Esophagus muscularis mucosa (tissue), 4 donors: ENCODE measurements at places on chromosomes 1 and 21. TPM values are rescaled to one million over a fixed set of nuclear protein-coding genes. Genes with fewer than 3 reads are reported as not detected.
A peak's percentile ranks its signal among the peaks of the same experiment; 100 is the strongest.

GRCh38 chr21:42112238-42112637 is 41.1 kb downstream of the UMODL1 start:
- H3K27ac ChIP-seq = no peak overlapping the region
- H3K36me3 ChIP-seq = no peaks in the 10 kb centered on the region
- H3K4me3 ChIP-seq = no peak overlapping the region

DNA sequence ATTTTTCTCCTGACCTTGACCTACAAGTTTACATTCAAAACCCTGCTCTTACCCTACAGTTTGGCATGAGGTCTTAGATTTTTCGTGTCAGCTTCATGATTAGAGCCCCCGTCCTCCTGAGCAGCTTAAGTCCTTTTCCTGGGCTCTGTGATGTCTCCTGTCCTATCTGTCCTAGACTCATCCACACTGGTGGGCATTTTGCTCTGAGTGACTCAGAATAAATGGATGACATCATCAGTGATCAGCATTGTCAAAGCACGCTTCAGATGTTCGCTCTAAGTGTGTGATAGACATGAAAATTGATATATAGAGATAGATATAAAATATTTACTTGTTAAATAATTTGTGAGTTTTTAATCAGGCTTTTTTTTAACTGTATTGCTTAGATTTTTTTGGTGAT is 21.8 kb downstream of the RGS13 start:
- no peak overlapping the region for H3K27ac ChIP-seq
- H3K36me3 ChIP-seq = no peaks in the 10 kb centered on the region
- H3K4me1 ChIP-seq = no peaks in the 10 kb centered on the region
- H3K27me3 ChIP-seq = no peaks in the 10 kb centered on the region

DNA sequence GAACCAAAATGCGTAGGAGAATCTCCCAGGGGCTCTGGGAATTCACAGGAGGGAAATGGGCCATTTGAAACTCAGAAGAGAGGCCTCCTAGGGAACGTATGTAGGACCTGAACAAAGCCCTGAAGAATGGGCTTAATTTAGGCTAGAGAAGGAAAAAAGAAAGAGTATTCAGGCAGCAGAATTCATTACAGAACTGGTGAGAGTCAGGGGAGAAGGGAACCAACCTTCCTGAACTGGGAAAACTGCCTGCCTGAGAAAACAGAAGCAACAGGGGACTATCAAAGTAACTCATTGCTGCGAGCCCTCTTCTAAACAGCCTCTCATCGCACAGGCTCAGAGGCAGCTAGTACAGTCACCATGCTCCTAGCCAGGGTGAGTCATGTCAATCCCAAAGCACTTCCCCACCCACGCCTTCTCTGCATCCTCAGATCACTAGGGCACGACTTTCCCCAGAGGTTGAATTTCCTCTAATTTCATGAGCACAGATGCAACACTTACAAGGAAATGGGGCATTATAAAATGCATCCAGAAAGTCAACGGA is 98.1 kb downstream of the ADSS2 start:
- peaks cover 18% of the 10 kb centered on the region for H3K4me1 ChIP-seq
- DNase-seq = no peak
- no peaks in the 10 kb centered on the region for H3K36me3 ChIP-seq

The STPG1 gene
- total RNA-seq = 3.7 TPM

The PTAFR gene
- total RNA-seq = 8.1 TPM

DNA sequence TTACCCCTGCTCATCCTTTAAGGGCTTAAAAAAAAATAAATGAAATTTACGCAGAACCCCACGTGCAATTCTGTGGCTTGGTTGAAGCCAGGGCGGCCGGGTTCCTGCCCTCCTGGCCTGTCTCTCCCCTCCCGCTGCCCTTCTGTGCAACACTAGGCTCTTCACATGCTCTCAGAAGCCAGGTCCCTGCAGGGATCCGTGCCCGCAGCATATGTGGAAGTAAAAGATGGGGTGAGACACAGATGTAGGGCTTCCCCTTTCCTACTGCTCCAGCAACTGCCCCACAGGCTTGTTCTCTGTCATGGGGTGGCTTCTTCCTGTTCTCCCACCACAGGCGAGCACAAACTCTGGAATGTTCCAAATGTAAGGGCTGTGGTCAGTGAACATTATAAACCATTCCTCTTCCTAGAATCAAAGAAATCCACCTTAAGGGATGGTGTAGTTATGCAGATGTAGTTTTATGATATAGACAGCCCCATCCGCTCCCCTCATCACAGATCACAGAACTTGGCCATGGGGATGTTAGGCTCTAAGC is 535.4 kb downstream of the KIF26B start:
- no peak overlapping the region for H3K4me3 ChIP-seq
- H3K27me3 ChIP-seq = no peaks in the 10 kb centered on the region
- H3K4me1 ChIP-seq = no peaks in the 10 kb centered on the region
- no peaks in the 10 kb centered on the region for H3K36me3 ChIP-seq
- DNase-seq = no peak
- H3K27ac ChIP-seq = no peak overlapping the region

- H3K27ac ChIP-seq = no peak overlapping the region
- no peak for DNase-seq
- H3K27me3 ChIP-seq = no peaks in the 10 kb centered on the region
- H3K4me3 ChIP-seq = no peak overlapping the region
Observed at GRCh38 chr1:27142464-27142863, 12.5 kb downstream of the SLC9A1 start.

GRCh38 chr1:161162052-161162451 is 2.8 kb downstream of the USP21 start:
- peak; percentile 55 for DNase-seq
- H3K4me3 ChIP-seq = no peak overlapping the region
- H3K27ac ChIP-seq = no peak overlapping the region
- H3K27me3 ChIP-seq = peaks cover 3% of the 10 kb centered on the region
- H3K4me1 ChIP-seq = peaks cover 49% of the 10 kb centered on the region

DNA sequence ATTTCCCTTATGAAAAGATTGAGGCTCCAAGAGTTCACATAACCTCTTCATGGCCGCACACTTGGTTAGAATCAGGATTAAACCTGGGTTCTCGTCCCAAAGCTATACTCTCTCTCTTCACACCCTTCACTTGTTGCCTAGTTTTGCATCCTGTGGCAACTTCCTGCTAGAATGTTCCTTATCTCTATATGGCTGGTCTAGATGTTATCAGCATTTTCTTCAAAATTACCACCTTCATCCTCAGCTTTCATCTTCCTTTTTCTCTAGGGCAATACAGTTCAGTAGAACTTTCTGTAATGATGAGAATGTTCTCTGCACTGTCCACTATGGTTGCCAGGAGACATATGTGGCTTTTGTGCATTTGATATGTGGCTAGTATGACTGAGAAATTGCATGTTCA is 31.1 kb upstream of the BCAR3 start:
- no peak overlapping the region for H3K27ac ChIP-seq
- no peak for DNase-seq
- H3K36me3 ChIP-seq = no peaks in the 10 kb centered on the region
- no peak overlapping the region for H3K4me3 ChIP-seq
- peaks cover 17% of the 10 kb centered on the region for H3K4me1 ChIP-seq

GRCh38 chr21:32337206-32337605 is 38.6 kb downstream of the MRAP start:
- DNase-seq = no peak
- no peaks in the 10 kb centered on the region for H3K27me3 ChIP-seq
- no peak overlapping the region for H3K27ac ChIP-seq
- H3K36me3 ChIP-seq = peaks cover 73% of the 10 kb centered on the region

The S100A1 gene
- total RNA-seq = 4.3 TPM

The SYTL1 gene
- 3.7 TPM for total RNA-seq

- DNase-seq = no peak
- H3K27me3 ChIP-seq = no peaks in the 10 kb centered on the region
- H3K4me1 ChIP-seq = no peaks in the 10 kb centered on the region
- H3K4me3 ChIP-seq = no peak overlapping the region
Observed at GRCh38 chr1:55244476-55245099, 29.4 kb upstream of the USP24 start.

The LRRN2 gene
- total RNA-seq = 3.7 TPM

The KDM1A gene
- total RNA-seq = 39.0 TPM

The TAS1R1 gene
- total RNA-seq = not detected

The FAM177B gene
- total RNA-seq = 0.42 TPM

The RNF186 gene
- not detected for total RNA-seq

DNA sequence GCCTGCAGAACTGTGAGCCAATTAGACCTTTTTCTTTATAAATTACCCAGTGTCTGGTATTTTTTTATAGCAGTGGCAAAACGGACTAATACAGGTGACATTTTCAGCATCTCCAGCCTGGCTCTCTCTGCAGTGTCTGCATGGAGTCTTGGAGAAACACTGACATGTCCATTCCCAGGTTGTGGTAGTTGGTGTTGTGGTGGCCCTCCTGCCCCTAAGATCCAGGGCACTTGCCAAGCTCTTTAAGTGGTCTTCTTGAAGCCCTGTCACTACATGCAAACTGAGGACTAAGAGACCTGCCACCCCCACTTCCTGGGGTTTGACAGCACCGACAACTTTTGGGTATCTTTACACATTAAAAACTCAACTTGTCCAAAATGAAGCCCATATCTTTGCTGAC is 419.4 kb downstream of the NPHP4 start:
- no peaks in the 10 kb centered on the region for H3K4me1 ChIP-seq
- no peak overlapping the region for H3K27ac ChIP-seq
- H3K36me3 ChIP-seq = no peaks in the 10 kb centered on the region
- DNase-seq = peak; percentile 90
- H3K27me3 ChIP-seq = no peaks in the 10 kb centered on the region

The AGMAT gene
- not detected for total RNA-seq

- no peak overlapping the region for H3K4me3 ChIP-seq
- no peak overlapping the region for H3K27ac ChIP-seq
- no peaks in the 10 kb centered on the region for H3K36me3 ChIP-seq
- peak; percentile 88 for DNase-seq
- no peaks in the 10 kb centered on the region for H3K4me1 ChIP-seq
- H3K27me3 ChIP-seq = no peaks in the 10 kb centered on the region
Observed at GRCh38 chr1:30315185-30315960, 408.0 kb downstream of the MATN1 start.

The BTBD8 gene
- total RNA-seq = 4.3 TPM

The RHBDL2 gene
- not detected for total RNA-seq

DNA sequence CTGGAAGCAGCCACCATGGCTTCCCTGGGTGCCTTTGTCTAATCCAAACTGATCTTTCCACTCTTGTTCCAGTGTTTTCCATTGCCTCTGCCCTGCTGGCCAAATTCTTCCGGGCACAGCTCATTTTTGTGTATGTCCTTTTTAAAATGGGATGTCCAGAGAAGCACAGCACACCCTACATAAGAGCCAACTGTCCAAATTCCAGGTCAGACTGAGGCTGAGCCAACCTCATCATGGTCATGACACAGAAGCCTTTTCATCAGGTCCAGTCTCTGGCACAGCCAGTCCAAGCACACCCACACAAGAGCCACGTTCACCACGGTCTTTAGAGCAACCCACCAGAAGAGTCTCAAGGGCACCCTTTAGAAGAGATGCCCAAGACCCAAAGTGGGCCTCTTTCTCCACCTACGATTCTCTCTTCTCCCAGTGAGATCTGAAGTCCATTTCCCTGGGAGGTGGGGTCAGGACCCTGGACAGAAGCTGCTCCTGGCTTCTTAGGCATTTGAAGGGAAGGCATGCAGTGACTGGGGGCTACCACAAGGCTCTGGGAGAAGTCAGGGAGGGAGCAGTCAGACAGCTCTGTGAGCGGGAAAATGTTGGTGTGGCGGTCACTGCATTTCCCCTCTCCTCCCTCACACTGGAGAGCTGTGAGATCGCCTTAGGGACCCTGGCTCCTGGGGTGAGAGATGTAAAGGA is 53.2 kb downstream of the SYT2 start:
- no peaks in the 10 kb centered on the region for H3K36me3 ChIP-seq
- no peak for DNase-seq
- no peaks in the 10 kb centered on the region for H3K27me3 ChIP-seq
- H3K4me3 ChIP-seq = no peak overlapping the region
- no peak overlapping the region for H3K27ac ChIP-seq
